SJCRH30 (cell line): ENCODE measurements at places on chromosomes 2 and 18. TPM values are rescaled to one million over a fixed set of nuclear protein-coding genes. Genes with fewer than 3 reads are reported as not detected.

Gene NMUR1
- total RNA-seq: not detected in 2 replicates

Gene TBR1
- 0.13 and 0.20 TPM in 2 replicates for total RNA-seq

Gene FOXD4L1
- 0.43 and 1.0 TPM in 2 replicates for total RNA-seq

Gene RUFY4
- not detected in 2 replicates for total RNA-seq

Gene FRZB
- 0.35 and 0.49 TPM in 2 replicates for total RNA-seq

Gene POTEI
- 0.25 and 0.47 TPM in 2 replicates for total RNA-seq

Gene CRYGD
- not detected in 2 replicates for total RNA-seq

Gene TMEM198
- total RNA-seq: 8.1 and 8.2 TPM in 2 replicates

Gene SYT4
- total RNA-seq: not detected in 2 replicates

Gene HOXD12
- total RNA-seq: 0.10 TPM in 1 of 2 replicates, not detected in the other

Gene RGPD4
- total RNA-seq: 0.05 TPM in 1 of 2 replicates, not detected in the other

Gene POLR1A
- total RNA-seq: 49.9 and 53.0 TPM in 2 replicates

DNA sequence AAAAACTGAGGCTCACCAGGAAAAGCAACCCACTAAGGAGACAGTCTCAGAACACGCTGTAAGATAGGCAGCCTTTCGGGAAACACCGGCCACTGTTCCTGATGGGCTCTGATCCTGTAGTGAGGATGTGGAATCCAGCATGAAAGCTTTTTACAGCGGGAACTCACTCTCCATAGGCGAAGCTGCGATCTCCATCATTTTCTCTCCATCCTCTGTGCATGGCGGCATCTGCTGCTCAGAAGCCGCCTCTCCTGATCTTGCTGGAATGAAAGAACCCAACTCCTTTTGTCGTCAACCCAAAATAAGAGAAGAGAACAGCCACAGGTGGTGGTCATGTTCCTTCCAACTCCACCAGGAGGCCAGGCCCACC is 49.9 kb downstream of the TMEM18 start:
- no peaks in the 10 kb centered on the region for H3K36me3 ChIP-seq
- H3K27me3 ChIP-seq: peaks cover 7% of the 10 kb centered on the region
- peaks cover 7% of the 10 kb centered on the region for H3K4me1 ChIP-seq
- no peak overlapping the region for H3K27ac ChIP-seq
- no peak for DNase-seq

GRCh38 chr18:8701546-8702118 is 3.7 kb upstream of the MTCL1 start:
- DNase-seq: peak; percentile 34
- no peaks in the 10 kb centered on the region for H3K4me1 ChIP-seq
- no peaks in the 10 kb centered on the region for H3K27me3 ChIP-seq
- no peak overlapping the region for H3K27ac ChIP-seq
- H3K4me3 ChIP-seq: no peak overlapping the region
- H3K36me3 ChIP-seq: no peaks in the 10 kb centered on the region

DNA sequence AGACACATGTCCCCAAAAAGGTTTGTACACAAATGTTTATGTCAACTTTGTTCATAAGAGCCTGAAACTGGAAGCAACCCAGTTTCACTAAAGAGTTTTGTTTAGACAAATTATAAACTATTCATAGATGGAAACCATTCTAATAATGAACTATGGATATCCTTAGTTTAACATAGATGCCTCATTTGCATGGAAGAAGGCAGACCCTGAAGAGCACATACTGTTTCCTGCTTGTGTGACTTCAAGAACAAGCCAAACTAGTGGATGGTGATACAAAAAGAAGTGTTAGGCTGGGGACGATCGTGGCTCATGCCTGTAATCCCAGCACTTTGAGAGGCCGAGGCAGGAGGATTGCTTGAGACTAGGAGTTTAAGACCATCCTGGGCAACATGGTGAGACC is 48.1 kb downstream of the ACOXL start:
- no peaks in the 10 kb centered on the region for H3K36me3 ChIP-seq
- DNase-seq: no peak
- H3K4me3 ChIP-seq: no peak overlapping the region
- no peak overlapping the region for H3K27ac ChIP-seq
- no peaks in the 10 kb centered on the region for H3K4me1 ChIP-seq

GRCh38 chr2:19312949-19313348 is 45.5 kb downstream of the OSR1 start:
- no peak for DNase-seq
- H3K4me3 ChIP-seq: no peak overlapping the region
- no peaks in the 10 kb centered on the region for H3K27me3 ChIP-seq
- no peaks in the 10 kb centered on the region for H3K4me1 ChIP-seq
- H3K36me3 ChIP-seq: no peaks in the 10 kb centered on the region

GRCh38 chr2:157244691-157245090 is 12.8 kb upstream of the GALNT5 start:
- no peak overlapping the region for H3K4me3 ChIP-seq
- no peaks in the 10 kb centered on the region for H3K36me3 ChIP-seq
- no peaks in the 10 kb centered on the region; the same call in 1 of the 2 replicates for H3K4me1 ChIP-seq
- DNase-seq: no peak

GRCh38 chr2:232528746-232529460 is 2.9 kb downstream of the CHRND start:
- H3K27ac ChIP-seq: no peak overlapping the region
- H3K4me1 ChIP-seq: peaks cover 13% of the 10 kb centered on the region
- H3K27me3 ChIP-seq: no peaks in the 10 kb centered on the region
- DNase-seq: no peak

GRCh38 chr2:26590980-26591618 is 50.1 kb downstream of the CIB4 start:
- peaks cover 36% of the 10 kb centered on the region for H3K27me3 ChIP-seq
- no peaks in the 10 kb centered on the region for H3K4me1 ChIP-seq
- H3K27ac ChIP-seq: no peak overlapping the region

- no peaks in the 10 kb centered on the region for H3K36me3 ChIP-seq
- H3K27me3 ChIP-seq: no peaks in the 10 kb centered on the region
- DNase-seq: no peak
These were observed 209.6 kb upstream of the SLC39A10 start for GRCh38 chr2:195447323-195447975.

DNA sequence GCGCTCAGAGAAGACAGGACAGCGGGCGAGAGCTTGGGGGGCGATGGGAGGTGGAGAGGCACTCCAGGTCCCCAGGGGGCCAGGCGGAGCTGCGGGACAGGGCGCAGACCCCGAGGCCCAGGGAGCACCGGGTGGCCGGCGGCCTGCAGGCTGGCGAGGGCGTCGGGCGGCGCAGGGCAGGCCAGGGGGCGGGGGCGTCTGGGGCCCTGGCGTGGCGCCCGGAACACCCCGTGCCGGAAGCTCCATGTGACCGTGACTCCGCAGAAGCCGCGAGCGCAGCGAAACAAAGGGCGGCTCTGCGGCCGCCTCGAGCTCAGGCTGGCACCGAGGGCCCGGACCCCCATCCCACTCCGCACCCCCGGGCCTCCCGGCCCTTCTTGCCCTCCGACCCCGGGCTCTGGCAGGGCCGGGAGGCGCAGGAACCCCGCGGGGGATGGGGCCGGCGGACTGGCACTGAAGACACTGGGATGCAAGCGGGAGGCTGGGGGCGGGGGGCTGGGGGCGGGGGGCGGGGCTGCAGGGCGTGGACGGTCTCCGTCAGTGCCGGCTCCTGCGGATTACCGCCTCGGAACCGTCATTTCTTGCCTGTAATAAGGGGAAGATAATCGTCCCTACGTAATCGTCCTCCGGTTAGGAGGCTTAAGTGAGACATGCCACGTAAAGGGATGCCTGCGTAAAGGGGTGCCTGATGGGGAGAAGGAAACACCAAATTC is 19.1 kb downstream of the SH2D6 start:
- H3K4me3 ChIP-seq: peak overlapping the region; percentile 65
- DNase-seq: peak; percentile 87
- H3K4me1 ChIP-seq: peaks cover 41% of the 10 kb centered on the region
- no peaks in the 10 kb centered on the region for H3K36me3 ChIP-seq
- H3K27ac ChIP-seq: peak overlapping the region; percentile 94

DNA sequence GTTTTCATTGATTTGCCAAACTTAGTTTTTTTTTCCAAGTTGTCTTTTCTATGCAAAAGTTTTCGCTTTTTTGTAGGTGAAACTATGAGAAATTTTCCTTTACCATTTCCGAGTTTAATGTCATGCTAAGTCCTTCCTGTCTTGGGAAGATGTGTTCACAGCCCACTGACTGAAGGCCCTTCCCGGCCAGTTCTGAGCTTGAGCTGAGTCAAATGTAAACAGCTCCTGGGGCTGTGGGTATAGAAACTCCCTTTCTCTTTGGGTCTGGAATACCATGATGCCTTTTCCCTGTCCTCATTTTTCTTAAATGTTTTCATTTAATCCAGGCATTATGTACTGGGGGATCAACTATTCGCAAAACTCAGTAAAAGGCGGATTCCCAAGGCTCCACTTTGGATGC is 69.8 kb upstream of the IL1R1 start:
- H3K27me3 ChIP-seq: no peaks in the 10 kb centered on the region
- H3K27ac ChIP-seq: no peak overlapping the region

DNA sequence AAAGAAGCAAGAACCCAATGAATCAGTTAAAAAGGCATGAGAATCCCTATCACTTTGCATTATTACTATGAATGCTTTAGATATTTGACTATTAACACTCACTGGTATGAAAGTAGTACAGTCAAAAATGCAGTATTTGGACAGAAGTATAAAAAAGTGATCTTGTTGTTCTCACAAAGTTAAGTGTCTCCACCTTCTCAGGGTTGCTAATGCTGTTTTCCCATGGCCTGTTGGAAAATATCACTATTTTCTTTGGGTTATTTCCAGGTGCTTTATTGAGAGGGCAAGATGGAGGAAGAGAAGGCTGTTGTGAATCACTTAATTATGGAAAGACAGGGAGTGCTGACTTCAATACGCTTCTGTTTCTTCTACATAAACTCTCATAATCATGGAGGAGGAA is 13.6 kb upstream of the CREB1 start:
- no peak overlapping the region for H3K27ac ChIP-seq
- H3K27me3 ChIP-seq: no peaks in the 10 kb centered on the region
- H3K4me3 ChIP-seq: no peak overlapping the region
- peaks cover 5% of the 10 kb centered on the region for H3K4me1 ChIP-seq

DNA sequence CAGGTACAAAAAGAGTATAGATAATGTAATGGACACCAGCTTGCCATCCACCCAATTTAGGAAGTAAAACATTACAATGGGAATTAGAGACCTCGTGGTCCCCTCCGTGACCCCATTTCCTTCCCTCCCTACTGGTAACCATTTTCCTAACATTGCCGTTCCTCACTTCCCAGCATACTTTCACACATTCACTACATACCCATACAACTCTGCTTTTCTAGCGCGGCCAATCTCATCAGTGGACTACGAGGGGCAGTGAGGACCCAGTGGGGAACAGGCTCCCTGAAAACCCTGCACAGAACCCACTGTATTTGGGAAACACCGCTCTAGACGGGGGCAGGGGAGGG is 1.1 kb downstream of the ENOSF1 start:
- no peaks in the 10 kb centered on the region for H3K4me1 ChIP-seq
- no peaks in the 10 kb centered on the region for H3K27me3 ChIP-seq
- H3K4me3 ChIP-seq: peak overlapping the region; percentile 63
- DNase-seq: peak; percentile 45

DNA sequence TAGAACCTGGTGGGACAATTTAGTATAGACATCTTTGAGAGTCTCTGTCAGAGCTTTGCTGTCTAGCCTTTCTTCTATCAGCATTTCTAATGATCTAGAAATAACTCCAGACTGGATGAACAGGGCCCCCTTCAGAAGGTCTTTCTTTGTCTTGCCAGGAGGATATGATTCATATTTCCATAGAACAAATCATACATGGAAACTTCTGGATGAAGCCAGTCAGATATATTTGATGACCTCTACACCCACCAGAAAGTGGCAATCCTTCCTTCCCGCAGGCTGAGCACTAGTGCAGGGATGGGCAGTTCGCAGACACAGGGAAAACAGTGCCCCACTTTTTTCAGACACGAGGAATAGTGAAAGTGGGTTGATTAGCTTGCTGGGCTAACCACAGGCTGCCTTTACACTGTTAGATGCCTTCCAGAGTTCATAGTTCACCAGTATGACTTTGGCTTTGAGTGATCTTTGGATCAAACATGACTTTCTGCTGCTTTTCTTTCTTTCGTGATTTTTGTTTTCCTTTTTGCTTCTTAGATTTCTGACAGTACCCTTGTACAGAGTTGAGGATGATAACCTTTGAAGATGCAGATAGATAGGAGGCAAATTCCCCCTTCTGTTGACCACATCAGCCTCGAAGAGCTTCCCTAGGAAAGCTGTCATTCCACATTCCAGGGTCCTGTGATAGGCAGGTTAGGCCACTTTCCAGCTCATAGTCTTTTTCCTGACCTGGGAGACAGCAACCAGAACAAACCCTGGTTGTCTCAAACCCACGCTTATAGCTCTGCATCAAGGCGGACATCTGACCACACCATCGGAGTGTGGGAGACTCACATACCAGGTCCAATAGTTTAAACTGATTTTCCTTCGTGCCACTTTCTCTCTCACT is 237.0 kb downstream of the ZNF407 start:
- H3K27me3 ChIP-seq: no peaks in the 10 kb centered on the region
- H3K27ac ChIP-seq: no peak overlapping the region
- no peaks in the 10 kb centered on the region for H3K36me3 ChIP-seq
- H3K4me1 ChIP-seq: no peaks in the 10 kb centered on the region
- H3K4me3 ChIP-seq: no peak overlapping the region
- no peak for DNase-seq

DNA sequence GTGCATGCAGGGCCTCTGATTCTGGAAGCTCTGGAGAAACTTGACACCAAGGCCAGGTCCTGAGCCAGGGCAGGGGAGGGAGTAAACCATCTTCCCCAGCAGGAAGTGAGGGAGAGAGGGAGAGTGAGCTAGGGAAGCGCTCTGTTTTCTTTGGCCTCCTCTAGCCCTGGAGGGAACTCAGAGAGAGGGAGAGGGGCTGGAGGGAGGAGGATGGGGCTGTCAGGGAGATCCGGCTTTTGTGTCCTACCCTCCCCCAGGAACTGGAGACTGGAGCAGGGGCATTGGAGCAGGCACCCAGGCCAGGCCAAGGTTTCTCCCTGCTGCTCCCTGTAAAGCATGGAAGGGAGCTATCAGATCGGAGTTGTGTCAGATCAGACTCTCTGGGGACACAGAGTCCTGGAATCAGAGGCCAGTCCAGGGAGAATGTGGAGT is 22.7 kb upstream of the PKDCC start:
- DNase-seq: peak; percentile 95
- H3K27me3 ChIP-seq: no peaks in the 10 kb centered on the region
- peaks cover 54% of the 10 kb centered on the region for H3K4me1 ChIP-seq
- H3K27ac ChIP-seq: peak overlapping the region; percentile 71
- no peaks in the 10 kb centered on the region for H3K36me3 ChIP-seq

DNA sequence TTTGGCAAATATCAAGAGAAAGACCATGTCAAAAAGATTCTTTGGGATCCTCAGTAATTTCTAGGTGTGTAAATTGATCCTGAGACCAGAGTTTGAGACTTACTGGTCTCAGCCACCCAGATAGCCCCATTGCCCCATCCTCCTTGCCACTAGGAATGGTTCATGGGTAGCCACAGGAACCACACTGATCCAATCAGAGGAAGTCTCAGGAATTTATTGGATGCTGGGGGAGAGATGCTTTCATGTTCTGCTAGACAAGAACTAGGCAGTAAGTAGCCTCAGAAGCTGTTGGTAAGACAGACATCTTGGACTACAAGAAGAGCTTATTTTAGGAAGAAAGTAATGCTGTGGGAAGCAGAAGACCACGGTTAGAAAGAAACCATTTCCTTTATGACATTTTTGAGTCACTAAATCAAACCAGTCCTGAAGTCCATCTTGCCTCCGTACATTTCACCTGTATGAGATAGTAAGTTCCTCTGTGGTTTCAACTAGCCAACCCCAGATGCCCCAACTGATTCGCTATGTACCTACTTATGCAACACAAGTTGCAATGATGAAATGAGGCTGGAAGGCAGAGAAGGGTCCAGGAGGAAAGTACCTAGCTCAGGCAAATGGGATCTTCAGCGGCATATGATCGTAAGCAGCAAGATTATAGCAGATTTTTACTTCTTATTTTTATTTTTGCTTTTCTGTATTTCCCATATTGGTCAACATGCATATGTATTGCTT is 3.6 kb upstream of the ST3GAL5 start:
- no peak overlapping the region for H3K4me3 ChIP-seq
- no peaks in the 10 kb centered on the region for H3K27me3 ChIP-seq
- peaks cover 38% of the 10 kb centered on the region for H3K4me1 ChIP-seq
